ENCODE measurements at places on chromosomes 1 and 21.

- DNase-seq, result peak; percentile 86
Observed at GRCh38 chr1:206579747-206580437, 32.4 kb downstream of the EIF2D start.

- no peak for DNase-seq
Observed at GRCh38 chr1:193335806-193336428, 149.5 kb upstream of the B3GALT2 start.

- no peak for DNase-seq
Observed at GRCh38 chr1:244316407-244316806, 135.3 kb downstream of the ADSS2 start.

GRCh38 chr1:73604211-73604610 is 593.8 kb downstream of the LRRIQ3 start:
- DNase-seq, result no peak

- DNase-seq, result no peak
Observed at GRCh38 chr1:161177936-161178244, 583 bp upstream of the B4GALT3 start.
